ENCODE measurements at places on chromosomes 2 and 18.

GRCh38 chr2:12211326-12212175 is 465.1 kb downstream of the LPIN1 start:
- DNase-seq = no peak

- no peak for DNase-seq
These were observed 83.6 kb downstream of the VRK2 start for GRCh38 chr2:58130238-58130637.

DNA sequence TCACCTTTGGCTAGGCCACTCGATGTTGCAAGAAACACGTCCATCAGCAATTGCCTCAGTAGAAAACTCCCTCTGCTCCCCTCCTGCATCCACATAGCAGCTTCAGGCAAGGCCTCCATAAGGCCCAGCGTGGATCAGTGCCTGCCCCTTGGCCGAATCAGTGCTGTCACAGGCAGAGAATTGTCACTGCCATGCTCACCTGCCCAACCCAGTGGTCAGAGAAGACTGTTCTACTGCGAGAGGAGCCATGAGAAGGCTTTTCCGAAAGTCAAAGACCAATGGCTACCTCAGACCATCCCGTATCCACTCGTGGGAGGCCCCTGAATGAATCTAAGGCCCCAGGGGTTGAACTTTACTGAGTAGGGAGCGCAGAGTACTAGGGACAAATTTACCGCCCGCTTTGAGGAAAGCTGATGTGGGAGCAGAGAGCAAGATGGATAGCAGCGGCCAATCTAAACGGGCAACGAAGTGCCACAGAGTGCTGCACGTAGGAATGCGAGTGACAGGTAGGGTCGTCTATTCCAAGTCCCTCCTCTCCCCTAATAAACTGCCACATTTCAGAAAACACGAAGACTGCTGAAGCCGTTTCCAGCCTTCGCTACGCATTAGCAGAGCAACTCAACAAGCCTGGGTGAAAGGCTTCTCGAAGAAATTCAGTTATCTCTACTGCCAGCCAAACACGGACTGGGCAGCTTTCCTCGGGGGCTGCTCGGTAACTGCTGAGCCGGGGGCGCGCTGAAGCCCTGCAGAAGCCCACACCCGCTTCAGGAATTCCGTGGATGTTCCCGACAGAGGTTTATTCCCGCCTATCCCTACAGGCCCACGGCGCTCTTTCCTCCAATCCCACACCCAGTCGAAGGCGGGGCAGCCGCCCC is 968 bp upstream of the RALBP1 start:
- DNase-seq = no peak

GRCh38 chr2:568639-569235 is 108.5 kb downstream of the TMEM18 start:
- DNase-seq = no peak

DNA sequence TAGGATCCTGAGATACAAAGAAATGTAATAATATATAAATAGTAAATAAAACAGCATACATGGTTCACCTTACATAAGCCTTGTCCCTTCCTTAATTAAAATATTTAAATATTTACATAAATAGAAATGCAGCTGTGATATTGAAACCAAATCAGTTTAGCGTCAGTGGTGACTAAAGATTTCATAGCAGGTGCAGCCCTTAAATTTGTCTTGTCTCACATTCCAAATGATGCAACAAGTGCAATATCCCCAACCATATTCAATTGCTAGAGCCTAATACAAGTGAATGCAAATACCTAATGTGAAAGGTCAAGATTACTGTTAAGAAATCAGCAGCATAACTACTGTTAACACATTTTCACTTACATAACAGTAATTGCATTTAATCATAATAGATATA is 539.5 kb downstream of the NYAP2 start:
- DNase-seq = no peak

DNA sequence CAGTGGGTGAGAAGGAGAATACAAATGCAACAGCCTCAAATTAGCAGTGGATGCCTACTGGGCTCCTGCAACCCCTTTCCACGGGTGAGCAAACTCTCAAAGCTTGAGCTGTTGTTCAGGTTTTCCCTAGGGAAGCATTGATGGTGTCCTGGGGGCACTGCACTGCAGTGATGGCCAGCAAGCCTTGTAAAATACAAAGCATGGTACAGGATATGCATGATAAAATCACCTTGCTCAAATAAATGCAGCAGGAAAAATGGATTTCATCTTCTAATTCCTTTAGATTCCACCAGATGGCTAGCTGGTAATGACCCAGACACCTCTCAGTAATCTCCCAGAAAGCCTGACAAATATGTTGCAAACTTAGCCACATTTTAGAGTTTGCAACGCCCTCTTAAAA is 698.2 kb downstream of the TRIB2 start:
- DNase-seq = no peak

DNA sequence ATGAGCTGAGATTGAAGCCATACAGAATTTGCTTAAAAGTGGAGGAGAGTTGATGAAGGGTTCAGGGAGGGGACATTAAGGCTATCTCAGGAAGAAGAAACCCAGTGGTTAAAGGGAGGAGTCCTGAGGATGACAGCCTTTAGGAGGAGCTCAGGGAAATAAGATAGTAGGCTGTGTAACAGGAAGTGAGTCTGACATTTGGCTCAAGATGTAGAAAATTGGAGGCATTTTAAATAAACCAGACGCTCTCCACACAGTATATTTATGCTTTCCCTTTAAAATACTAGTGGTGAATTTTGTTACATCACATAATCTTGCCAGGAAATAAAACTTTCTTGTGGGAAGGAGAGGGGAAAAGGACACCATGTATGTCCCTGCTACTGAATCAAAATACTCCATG is 11.6 kb downstream of the KCNH7 start:
- DNase-seq = no peak

GRCh38 chr18:59721931-59722330 is 24.7 kb upstream of the CCBE1 start:
- DNase-seq = no peak

DNA sequence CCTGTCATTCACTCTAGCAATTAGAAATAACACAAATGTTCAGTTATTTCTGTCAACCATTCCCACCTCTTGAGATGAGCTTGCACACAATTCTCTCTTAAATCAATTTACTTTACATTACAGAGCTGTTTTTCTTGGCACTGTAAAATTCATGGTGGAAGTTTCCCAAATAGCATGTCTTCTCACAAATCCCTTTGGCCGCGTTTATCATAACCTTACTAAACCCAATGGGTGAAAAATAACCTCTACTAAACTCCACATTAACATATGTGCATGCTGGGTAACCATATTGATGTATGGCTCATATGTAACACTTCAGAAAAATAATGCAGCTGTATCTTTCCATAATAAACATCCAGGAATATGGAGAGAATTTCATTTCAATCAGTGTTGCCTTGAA is 75.5 kb upstream of the SULT1C3 start:
- DNase-seq = no peak

DNA sequence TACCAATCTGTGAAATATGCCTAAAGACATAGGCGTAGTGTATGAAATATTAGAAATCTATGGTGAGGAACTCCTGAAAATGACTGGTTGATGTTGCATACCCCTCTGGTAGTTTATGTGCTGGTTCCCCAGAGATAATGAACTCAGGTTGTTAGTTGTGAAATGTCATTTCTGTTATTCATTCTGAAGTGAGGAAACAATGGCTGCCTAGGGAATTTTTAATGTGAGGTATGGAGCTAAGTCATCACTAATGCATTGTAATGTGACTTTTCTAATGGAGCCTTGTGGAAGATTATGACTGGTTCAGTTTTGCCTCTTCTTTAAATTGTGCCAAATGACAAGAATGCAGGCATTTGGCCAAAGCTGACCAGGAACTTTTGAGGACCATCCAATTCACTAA is 61.6 kb upstream of the RAB27B start:
- DNase-seq = no peak

DNA sequence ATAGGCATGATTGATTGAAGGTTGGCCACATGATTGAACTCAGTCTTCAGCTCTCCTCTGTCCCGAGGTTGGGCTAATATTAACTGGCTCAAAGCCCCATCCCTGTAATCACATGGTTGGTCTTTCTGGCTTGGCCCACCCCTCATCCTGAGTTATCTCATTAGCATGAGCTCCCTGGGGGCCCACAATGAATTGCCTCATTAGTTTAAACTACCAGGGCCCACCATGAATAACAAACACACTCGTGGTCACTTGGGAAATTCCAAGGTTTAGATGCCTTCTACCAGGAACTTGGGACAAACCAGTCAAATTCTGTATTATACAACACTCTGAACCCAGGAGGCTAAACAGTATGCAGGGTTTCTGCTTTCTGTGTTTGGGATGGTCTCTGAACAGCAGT is 121.7 kb upstream of the B3GNT2 start:
- no peak for DNase-seq

GRCh38 chr18:80046961-80047541 is 12.8 kb downstream of the RBFA start:
- no peak for DNase-seq

- DNase-seq = no peak
These were observed 222.6 kb upstream of the SPRED2 start for GRCh38 chr2:65655000-65655399.

DNA sequence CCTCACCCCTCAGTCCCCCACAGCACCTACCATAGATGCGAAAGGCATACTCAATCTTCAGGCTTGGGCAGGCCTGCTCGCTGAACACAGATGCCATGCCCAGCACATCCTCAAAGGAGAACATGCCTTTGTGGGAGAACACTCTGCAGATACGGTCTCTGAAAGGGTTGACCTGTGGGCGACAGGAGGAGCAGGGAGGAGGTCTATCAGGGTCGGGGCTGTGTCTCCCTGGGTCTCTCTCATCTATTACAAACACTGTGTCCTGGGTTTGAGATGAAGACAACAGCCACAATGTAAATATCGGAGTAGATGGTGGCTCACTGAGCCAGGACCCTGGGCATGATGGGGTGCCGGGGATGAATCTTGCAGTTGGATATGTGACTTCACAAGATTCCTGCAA is 46.0 kb downstream of the CIB4 start:
- no peak for DNase-seq

Data from activated naive CD4-positive, alpha-beta T cell treated with anti-CD3 and anti-CD28 coated beads, Interleukin-2, amount 10 ng/mL, durations not matched to agents 7 days and 5 days (primary cell).